ENCODE measurements at places on chromosomes 5 and 9.

DNA sequence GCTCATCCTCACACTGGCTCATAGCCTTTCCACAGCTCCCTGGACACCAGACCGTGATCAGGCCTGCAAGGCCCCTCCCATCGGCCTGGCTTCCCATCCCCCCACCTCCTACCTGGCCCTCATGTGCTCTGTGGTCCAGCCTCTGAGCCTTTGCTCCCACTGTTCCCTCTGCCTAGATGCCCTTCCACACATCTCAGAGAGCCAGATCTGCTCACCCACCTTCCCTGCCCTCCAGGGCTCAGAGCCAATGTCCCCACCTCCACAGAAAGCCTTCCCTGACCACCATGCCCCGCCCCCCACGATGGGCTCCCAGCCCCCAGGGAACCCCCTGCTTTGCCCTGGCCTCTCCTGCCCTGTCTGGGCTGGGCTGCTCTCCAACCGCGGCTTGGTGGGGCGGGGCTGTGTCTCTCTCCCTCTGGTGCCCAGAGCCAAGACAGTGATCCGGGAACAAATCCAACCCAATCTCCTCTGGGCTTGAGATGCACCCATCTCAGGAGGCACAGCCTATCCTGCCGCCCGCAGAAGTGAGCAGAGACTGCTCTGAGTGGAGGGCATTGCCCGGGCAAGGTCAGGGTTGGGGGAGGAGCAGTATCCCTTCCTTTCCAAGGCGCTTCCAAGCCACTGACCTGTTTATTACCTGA, 1.6 kb downstream of the NINJ1 start:
- no peak for DNase-seq

GRCh38 chr9:134476272-134476941, 150.2 kb downstream of the RXRA start:
- no peak for DNase-seq

GRCh38 chr9:88218726-88219125, 80.5 kb upstream of the SPATA31C2 start:
- DNase-seq, result peak; percentile 72

DNA sequence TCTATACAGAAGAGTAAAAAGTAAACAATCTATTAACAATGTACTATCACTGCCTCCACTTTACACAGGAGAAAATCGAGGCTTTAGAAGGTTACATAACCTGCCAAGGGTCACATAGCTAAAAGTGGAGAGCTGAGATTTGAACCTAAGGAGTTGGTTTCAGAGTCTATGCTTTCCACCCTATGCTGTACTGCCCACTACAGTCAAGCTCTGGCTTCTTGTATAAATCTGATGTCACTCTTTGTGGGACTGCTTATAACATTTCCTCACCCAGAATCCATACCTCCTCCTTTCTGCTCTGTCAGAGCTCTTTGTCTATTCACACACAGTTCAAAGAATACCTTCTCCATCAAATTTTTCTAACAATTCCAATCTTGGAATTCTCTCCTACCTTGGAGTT, 503.1 kb downstream of the RAB3C start:
- no peak for DNase-seq

DNA sequence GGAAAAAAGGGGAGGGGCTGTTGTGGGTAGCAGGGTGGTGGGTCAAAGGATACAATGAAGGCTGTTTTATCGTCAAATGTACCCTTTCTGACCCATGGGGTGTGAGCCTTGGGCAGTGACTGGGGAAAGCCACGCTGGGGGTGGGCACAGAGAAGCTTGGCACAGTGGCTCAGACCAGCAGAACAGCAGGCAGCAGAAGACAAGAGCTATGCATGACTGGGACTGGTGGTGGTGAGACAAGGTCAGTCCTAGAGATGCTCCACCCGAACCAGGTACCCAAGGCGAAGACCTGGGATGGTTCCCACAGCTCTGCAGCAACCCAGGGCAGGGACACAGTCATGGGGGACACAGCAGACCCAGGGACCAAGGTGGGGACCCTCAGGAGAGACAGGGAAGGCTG, 38.3 kb downstream of the BICD2 start:
- DNase-seq, result no peak
